Suppressor macrophage treated with lipopolysaccharide for 1 hour (primary cell): ENCODE measurements at places on chromosomes 7 and 10.

DNA sequence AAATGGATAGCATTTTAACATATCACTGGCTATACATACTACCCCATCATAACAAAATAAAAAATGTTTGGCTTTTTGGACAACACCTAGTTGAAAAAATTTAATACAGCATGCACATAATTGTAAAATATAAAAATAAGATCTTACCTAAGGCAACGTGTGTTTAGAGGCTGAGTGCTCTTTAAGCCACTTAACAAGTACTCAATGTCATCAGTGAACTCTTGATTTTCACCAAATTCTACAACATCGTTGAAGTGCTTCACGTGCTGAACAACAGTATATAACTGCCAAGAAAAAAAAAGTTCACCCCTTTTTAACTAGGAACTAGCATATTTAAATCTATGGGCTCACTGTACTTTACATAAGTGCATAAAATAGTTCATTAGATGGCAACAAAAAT, 49.5 kb downstream of the WAPL start:
- no peak for DNase-seq

- DNase-seq = no peak
These were observed 346.4 kb upstream of the SHH start for GRCh38 chr7:156158693-156159092.

DNA sequence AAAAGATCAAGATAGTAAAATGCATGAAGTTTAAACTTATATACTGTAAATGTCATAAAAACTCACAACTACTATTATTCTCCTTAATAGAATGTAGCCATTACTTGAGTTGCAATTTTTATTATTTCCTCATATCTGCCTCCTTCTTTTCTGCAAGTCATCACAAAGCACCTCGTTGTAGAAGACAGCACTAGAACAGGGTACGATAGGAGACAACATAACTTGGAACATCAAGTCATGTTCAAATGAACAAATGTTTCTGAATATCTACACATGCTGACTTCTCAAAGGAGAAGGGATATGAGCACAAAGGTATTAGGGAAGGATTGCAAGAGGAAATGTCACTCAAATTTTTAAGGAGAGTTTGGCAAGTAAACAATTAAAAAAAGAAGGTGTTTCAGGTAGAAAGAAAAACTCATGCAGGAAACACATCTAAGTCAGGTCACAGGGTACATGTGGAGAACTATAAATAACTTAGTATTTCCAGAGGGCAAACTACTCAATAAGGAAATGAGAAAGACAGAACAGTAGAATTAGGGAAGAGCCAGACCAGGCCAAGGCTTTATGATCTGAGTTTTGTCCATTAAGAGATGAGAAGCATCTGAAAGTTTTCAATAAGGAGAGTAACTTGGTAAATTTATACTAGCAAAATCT, 186.7 kb downstream of the CRPPA start:
- DNase-seq = no peak

- no peak for DNase-seq
These were observed 71.6 kb upstream of the IMMP2L start for GRCh38 chr7:111633878-111634277.

GRCh38 chr7:154774303-154774969, 228.5 kb downstream of the PAXIP1 start:
- DNase-seq = no peak

DNA sequence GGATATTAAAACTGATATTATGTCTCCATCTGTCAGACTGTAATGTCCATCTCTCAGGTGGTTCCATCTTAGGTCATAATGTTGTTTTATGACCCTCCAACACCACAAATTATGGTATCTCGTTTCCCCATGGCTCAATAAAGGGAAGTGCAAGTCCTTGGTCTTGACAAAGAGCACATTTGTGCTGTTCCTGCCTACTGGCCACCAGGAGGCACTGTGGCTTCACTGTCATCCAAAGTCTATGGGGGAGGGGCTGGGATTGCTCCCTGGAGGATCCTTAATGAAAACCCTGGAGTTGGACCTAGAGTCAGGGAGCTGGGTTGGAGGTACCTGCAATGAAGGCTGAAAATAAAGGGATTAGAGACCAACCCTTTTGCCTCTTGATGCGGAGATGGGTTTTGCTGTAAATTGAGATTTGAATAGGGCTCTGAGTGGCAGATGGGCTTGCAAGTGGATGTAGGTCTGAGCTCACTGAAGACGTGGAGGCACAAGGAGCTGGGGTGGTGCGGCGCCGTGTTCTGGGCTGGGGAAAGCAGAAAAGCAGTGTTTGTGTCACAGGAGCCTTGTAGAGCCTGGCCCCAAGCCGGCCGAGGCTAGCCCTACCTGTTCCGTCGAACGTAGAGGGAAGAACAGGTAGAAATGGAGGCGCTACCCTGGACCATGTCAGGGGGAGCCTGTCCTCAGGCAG, 180.5 kb upstream of the PRSS58 start:
- peak; percentile 71 for DNase-seq

DNA sequence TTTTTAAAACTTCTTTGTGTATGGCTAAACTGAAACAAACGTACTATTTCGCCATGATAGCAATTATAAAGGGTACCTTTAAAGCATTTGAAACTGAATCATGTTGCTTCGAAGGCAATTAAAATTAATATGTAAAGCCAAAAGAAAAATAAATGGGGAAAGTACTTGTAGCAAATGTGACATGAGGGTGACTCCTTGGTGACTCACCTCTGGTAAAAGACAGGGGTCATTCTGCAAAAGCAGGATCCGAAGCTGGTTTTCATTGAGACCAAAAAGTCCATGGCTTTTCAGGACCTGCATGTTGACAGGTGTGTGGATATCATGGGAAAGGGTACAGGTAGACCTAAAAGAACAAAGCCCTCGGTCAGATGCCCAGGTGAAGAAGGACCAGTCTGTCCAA, 1.5 kb downstream of the ZC3HAV1L start:
- peak; percentile 36 for DNase-seq

- DNase-seq = peak; percentile 72
These were observed 18.2 kb upstream of the CDH23 start for GRCh38 chr10:71378336-71379117.

DNA sequence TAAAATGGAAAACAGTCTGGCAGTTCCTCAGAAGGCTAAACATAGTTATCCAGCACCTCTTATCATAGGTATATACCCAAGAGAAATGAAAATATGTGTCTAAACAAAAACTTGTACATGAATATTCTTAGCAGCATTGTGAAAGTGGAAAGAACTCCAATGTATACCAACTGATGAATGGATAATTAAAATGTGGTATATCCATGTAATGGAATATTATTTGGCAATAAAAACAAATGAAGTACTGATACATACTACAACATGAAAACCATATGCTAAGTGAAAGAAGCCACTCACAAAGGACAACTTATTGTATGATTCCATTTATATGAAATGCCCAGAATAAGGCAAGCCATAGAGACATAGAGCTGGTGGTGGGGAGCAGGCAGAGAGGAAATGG, 32.2 kb upstream of the NAMPT start:
- no peak for DNase-seq

GRCh38 chr10:9684186-9684585, 1333.5 kb upstream of the CELF2 start:
- no peak for DNase-seq

DNA sequence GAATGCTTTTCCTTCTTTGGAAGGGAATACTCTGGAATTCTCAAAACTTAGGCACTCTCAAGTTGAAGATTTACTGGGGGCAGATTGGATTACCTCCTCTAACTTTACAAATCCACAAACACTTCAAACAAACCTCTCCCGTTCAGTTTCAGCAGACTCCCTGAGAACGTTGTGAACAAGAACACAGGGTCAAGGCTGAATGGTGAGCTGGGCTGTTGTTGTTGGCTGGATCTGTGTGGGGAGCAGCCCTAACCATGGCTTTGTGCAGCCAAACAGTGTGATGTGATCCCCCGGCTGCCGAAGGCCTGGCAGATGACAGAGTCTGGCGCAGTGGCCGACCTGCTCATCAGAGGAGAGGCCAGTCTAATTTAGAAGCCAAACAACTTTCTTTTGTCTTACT, 93.1 kb downstream of the BMPER start:
- DNase-seq = no peak

DNA sequence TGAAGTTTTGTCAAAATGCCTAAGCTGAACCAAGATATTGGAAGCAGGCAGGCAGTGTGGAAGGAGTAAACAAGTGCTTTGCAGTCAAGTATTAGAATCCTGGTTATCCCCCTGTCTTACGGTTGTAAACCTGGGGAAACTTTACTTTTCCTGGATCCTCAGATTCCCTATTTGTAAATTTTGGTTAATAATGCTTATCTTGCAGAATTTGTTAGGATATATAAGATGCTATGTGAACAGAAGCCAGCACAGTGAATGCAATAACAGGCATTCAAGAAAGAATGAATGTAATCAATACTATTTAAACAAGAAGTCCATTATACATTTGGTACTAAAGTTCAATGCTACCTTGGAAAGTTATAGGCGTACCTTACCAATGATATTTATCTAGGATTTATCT, 91.8 kb upstream of the STK17A start:
- DNase-seq = no peak

- no peak for DNase-seq
These were observed 322.6 kb downstream of the KIF20B start for GRCh38 chr10:90023950-90024349.

- DNase-seq = no peak
These were observed 121.0 kb downstream of the SORCS1 start for GRCh38 chr10:107043461-107043860.

GRCh38 chr10:85060944-85061343, 732.6 kb downstream of the CCSER2 start:
- DNase-seq = no peak

- no peak for DNase-seq
These were observed 168.3 kb downstream of the PRKAG2 start for GRCh38 chr7:151708610-151709009.

GRCh38 chr10:30822693-30823465, 193.3 kb upstream of the LYZL2 start:
- DNase-seq = no peak

GRCh38 chr7:97005183-97006054, at the start of gene DLX6:
Gene DLX6 (plus strand): TSS chr7:97005553. CDS start chr7:97005978, 425 bp downstream.
- DNase-seq = no peak

DNA sequence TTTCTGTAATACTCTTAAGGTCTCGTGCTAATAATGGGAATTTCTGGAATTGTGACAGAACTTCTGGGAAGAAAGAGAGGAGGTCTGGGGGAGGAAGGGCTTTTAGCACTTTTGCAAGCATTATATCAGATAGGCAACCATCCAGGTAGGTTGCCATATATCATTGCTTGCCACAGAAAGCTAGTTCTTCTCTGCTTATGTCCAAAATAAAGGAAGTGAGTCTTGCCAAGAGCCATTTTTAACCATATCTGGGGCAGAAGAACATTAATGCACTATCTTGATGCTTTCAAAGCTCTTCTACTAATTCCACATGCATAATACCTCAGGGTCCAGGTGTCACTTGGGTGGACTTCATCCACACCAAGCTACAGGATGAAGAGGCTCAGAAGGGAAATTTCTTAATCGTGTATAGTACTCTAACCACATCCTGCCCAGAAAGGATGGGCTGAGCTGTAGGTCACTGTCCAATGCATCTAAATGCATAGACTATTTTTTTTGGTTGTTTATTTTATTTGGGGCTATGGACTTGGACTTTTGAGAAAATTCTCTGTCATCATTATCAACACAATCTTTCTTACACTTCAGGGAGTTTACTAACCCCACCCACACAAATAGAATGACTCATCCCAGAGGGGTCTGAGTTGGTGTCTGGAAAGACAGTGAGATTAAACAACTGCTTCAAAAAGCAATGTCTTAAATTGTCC, 68.9 kb upstream of the ADO start:
- peak; percentile 86 for DNase-seq
